ENCODE measurements at places on chromosomes 3 and 15. TPM values are rescaled to one million over a fixed set of nuclear protein-coding genes. Genes with fewer than 3 reads are reported as not detected.

OIP5 gene
- 0.60 TPM for total RNA-seq

JMJD7 gene
- total RNA-seq, result 6.6 TPM

FRMD4B gene
- 20.8 TPM for total RNA-seq

MOBP gene
- not detected for total RNA-seq

CA12 gene
- 19.6 TPM for total RNA-seq

CDHR4 gene
- total RNA-seq, result not detected

RASGRF1 gene
- not detected for total RNA-seq

TLR9 gene
- total RNA-seq, result not detected

CAMKV gene
- not detected for total RNA-seq

MAP3K13 gene
- total RNA-seq, result 40.7 TPM

POLQ gene
- 0.45 TPM for total RNA-seq

HRH1 gene
- 80.7 TPM for total RNA-seq

GOLGA6L24 gene
- total RNA-seq, result not detected

CCR2 gene
- not detected for total RNA-seq

ZNF385D gene
- total RNA-seq, result 1.0 TPM

GNAT1 gene
- total RNA-seq, result 0.05 TPM

All from renal cortical epithelial cell (primary cell).